Cortex of kidney (tissue), 1 donor: ENCODE measurements at places on chromosomes 7 and 10.

DNA sequence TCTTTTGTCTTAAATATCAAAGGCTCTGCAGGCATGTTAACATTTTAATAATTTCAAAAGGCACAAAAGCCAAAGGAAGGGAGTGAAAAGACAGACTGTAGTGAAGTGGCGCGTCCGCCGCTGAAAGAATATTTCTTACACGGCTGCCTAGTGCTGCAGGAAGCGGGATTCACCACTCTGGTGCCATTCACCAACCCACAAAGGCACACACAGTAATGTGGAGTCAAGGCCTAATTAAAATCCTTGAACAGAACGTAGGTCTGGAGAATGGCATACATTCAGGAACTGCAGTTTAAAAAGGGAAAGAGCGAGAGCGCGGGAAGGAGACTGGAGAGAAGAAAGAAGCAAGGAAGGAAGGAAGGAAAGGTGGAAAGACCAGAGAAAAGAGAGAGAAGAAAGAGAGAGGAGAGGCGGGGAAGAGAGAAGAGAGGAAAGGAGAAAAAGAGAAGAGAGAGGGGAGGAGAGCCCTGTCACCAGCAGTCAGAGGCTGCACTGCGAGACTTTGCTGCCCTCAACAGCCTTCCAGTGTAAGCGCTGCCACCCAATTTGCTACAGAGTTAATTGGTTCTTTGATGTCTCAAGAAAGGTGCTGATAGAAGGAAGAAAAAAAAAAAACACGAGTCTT is 554.0 kb downstream of the MDFIC start:
- no peak for DNase-seq

DNA sequence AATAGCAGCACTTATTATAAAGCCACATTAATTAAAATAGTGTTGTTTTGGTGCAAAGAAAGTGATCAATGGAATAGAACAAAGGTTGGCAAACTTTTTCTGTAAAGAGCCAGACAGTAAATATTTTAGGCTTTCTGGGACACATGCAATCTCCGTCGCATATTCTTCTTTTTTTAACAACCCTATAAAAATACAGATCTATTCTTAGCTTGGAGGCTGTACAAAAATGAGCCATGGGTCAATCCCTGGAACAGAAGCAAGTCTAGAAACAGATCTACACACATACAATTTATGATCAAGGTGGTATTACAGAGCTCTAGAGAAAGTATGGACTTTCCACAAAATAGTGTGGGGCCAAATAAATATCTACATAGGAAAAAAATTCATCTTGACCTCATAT is 71.8 kb downstream of the ARHGAP21 start:
- no peak for DNase-seq

DNA sequence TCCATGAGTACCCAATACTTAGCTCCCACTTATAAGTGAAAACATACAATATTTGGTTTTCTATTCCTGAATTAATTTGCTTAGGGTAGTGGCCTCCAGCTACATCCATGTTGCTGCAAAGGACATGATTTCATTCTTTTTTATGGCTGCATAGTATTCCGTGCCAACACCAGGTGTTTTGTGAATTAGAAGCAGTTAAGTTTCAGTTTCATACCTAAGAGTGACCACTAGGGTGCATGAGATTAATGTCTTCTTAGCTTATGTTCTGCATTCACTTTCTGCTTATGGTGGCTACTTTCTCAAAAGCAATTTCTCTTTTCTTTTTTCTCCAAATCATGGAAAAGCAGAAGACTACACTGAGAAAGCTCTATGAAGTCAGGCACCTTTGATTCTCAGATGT is 65.1 kb upstream of the VSTM2A start:
- no peak for DNase-seq

DNA sequence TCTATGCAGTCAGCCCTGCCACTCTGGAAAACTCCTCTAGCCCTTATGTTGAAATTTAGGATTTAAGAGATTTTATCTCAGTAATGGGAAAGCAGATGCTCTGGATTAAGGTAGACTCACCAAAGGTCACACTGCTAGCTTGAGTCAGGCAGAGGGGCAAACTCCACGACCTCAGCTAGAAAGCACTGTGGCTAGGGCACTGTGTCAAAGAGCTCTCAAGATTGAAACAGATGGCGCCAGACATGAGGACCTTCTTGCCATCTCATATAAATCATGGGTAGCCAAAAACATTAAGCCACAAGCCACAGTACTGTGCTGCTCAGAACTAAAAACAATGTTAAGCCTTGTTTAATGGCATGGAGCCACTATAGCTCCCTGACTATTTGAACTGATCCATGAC is 188.7 kb downstream of the DNAJC1 start:
- DNase-seq, result no peak

DNA sequence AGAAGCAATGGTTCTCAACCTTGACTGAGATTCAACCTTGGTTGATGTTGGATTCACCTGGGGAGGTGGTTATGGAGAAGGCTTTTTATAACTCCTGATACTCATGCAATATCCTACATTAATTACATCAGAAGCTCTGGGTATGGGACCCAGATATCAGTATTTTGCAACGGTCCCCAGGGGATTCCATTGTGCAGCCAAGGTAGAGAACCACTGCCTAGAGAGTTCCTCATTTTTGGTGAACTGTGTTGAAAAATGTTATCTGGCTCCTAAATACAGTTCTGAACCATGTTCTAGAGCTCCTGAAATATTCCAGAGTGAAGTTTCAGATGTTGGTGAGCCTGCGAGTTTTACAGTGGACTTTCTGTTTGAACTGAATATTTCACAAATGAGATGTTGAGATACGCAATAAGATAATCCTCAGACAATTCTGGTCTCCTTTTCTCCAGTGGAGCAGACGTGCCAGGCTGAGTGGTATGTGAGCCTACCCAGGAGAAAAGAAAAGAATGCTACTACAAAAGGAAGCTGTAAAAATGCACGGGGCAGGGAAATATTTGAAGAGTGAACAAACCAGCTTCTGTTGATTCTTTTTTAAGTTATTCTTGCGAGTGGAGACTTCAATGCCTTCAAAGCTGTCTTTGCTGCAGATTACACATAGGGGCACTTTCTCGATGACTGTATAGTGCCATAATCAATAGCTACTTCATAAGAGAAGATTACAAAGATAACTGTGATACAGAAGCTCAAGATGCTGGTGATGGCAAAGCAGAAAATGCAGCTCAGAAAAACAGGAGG is 13.6 kb upstream of the C10orf120 start:
- DNase-seq, result no peak

DNA sequence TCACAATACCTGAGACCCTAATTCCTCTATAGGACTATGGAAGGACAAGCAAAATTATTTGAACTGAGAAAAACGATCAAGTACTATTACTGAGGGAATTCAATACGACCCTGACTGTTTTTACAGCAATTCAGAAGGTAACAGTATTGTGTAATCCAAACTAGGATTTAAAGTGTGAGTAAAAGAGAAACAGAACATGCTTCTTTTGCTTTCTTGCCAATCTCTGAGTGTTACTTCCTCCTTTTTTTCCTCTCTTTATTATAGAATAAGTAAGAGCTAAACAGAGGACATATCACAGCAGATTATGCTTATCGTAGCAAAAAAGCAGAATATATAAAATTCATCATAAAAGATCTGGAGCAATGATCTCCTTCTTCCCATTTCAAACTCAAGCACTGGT is 292.1 kb downstream of the THSD7A start:
- no peak for DNase-seq

DNA sequence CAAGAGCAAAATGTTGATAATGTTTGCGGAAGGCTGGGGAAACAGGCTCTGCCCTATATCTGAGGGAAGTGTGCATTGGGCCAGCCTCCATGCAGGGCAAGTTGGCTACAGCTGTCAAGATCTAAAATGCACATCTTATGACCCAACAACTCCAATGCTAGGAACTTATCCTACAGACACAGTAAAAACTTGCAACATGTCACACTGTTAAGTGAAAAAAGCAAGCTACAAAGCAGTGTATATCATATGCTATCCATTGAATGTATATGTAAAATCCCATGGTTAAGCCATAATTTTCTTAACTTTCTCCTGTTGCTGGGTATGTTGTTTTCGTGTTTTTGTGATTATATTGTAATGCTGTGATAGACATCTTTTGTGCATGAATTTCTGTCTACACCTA is 16.3 kb upstream of the KAT6B start:
- no peak for DNase-seq

- no peak for DNase-seq
Observed at GRCh38 chr10:132538790-132539421, 1.3 kb downstream of the INPP5A start.

DNA sequence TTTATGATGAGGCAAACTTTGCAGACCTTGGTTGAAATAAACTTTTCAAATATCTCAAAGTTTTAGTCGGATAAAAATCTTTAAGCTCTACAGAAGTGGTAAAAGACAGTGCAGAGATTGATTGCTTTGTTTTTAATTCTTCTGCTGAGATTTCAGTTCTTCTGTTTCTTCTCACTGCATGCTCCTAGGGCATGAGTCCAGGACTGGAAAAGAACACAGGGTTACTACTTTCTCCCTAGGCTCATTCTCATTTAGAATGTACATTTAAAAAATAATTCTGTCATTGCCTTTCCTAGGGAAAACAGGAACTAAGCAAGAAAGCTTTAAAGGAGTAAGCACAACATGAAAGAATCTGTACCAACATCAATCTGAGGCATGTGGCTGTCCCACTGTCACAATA is 256.7 kb upstream of the DGKB start:
- no peak for DNase-seq

GRCh38 chr10:14891151-14891550 is 12.5 kb downstream of the SUV39H2 start:
- no peak for DNase-seq
